ENCODE measurements at places on chromosomes 2 and 18. TPM values are rescaled to one million over a fixed set of nuclear protein-coding genes. Genes with fewer than 3 reads are reported as not detected.
A peak's percentile ranks its signal among the peaks of the same experiment; 100 is the strongest.

- no peak for DNase-seq
Observed at GRCh38 chr2:118654945-118655344, 192.5 kb downstream of the EN1 start.

DNA sequence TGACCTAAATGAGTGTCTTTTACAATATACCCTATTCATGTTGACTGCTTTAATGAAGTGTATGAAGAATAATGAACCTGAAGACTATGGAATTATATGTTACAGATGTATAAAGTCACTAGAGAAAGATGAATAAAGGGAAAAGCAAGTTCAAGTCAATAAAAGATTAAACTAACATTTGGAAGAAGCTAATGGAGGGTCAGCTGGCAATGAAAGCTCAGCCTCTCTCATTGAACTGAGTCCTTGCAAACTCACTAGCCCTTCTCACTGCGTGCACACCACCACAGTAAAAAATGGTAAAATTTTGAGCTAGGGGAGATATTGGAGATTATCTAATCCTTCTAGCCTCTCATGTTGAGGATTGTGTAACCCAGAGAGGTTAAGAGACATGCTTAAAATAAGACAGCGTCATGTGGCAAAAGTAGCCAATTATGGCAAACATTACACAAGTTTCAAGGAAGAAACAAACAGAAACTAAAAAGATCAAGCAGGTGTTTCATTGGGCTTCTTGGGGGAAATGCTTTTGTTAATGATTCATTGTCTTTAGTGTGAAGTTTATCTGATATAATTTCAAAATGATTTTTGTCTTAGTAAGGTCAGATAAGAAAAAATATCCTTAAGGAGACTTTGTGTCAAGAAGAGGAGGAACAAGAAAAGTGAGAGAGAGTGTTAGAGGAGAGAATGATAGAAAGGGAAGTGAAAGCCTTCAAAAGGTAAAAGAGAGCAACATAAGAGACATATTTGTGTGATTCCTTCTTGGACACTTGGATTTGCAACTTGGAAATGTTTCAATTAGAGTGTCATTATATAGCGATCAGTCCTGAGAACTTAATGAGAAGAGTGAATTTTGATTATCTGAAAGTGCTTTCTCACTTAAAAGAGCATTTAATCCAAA lies 893.7 kb upstream of the FAM98A start:
- no peak for DNase-seq

- DNase-seq = peak; percentile 27
Observed at GRCh38 chr2:60840880-60841279, 40.5 kb upstream of the REL start.

DNA sequence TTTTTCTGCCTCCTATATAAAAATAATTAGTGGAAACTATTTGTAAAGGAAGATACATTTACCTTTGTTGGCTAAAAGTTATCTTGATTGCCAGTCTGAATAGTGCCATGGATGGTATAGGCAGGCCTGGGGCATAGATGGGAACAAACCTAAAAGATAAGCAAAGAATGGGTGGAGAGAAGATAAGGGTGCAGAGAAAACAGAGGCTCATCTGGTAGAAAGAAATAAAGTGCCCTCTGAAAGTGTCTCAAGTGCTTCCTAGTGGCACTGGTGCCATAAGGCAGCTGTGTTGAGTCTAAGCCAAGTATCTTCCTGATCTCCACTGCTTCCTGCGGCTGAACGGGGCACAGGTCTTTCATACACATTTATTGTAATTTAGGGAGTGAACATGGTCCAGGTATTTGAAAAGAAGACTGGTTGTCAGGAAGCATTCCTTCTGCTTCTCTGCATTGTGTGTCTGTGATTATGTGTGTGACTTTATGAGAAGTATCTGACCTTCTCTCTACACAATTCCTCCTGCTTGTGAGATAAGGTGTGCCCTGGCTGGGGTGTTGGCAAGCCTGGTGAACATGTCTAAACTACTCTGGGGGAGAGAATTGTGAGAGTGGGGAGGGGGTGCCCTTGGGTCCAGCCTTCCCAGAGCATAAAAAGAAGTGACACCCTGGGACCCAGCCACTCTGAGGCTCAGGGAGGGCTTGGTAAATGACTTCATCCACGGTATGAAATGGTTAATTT lies 280.5 kb downstream of the CAMKMT start:
- DNase-seq = no peak

IL1R2 gene
- total RNA-seq = not detected

GRCh38 chr2:8719528-8719927 lies 37.7 kb downstream of the ID2 start:
- DNase-seq = no peak

SLC5A7 gene
- not detected for total RNA-seq

- DNase-seq = no peak
Observed at GRCh38 chr2:14642499-14642898, 10.0 kb downstream of the LRATD1 start.

DNA sequence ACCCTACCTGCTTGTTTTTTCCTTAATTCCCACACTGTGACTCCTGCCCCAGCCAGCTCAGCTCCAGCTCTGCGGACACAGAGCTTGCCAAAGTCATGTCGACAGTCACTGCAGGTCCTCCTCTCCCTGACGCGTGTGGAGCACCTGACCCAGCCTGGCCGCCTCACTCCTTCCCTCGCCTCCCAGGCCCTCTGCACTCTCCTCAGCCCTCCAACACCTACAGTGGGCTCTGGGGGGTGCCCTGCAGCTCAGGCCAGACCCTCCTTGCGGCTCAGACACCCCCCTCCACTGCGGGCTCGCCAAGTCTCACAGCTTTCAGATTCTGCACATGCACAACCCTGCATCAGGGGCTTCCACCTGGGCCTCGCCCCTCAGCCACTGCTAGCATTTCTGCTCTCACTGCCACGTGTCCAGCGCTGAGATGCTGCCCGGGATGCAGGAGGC lies 68.3 kb downstream of the NDUFA10 start:
- no peak for DNase-seq

CCDC148 gene
- total RNA-seq = not detected

CDH2 gene
- total RNA-seq = 0.17 TPM

GRCh38 chr2:202933139-202933510 lies 21.1 kb downstream of the CARF start:
- DNase-seq = no peak

MREG gene
- 3.2 TPM for total RNA-seq

TCF4 gene
- 2.4 TPM for total RNA-seq

DNA sequence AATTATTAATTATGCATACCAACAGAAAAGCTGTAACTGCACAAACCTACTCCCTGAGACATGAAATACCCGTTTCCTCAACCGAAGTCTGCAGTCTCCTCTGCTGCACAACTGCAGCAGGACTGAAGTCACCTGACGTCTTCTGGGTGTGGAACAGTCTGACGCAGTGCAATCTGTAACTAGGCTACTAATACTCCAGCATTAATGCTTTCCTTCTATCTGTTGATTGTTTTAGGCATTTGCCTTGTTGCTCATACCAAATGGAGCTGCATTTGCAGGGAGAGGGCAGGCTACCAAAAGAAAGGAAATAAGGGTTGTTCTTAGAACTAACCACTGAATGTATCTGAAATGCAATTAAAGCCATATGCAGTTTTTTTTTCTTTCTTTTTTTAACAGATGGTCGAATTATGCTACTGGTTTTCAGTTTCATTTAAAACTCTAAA lies 40.1 kb downstream of the RTN4 start:
- peak; percentile 61 for DNase-seq

GLI2 gene
- not detected for total RNA-seq

GRCh38 chr2:172253190-172254052 lies 150.7 kb upstream of the DLX2 start:
- peak; percentile 47 for DNase-seq

GRCh38 chr2:211928201-211928600 lies 610.4 kb downstream of the ERBB4 start:
- DNase-seq = no peak

GRCh38 chr2:156430236-156430979 lies 5.8 kb upstream of the GPD2 start:
- no peak for DNase-seq

ARHGEF4 gene
- 4.6 TPM for total RNA-seq

DNA sequence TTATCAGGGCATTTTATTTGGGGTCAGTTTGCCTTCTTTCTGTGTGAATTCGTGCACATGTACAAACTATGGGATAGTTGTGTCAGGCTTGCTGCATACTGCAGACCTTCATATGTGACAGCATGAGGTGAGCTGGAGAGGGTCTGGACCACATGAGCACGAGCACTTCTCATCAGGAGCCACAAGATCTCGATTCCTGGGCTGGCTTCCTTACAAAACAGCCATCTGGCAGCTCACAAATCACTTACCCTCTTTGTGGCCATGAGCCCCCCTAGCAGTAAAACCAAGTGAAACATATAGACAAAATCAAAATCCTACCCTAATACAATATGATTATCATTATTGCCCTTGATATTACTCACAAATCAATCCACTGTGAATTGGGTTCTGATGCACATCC lies 121.2 kb downstream of the MTCL1 start:
- DNase-seq = no peak

DNA sequence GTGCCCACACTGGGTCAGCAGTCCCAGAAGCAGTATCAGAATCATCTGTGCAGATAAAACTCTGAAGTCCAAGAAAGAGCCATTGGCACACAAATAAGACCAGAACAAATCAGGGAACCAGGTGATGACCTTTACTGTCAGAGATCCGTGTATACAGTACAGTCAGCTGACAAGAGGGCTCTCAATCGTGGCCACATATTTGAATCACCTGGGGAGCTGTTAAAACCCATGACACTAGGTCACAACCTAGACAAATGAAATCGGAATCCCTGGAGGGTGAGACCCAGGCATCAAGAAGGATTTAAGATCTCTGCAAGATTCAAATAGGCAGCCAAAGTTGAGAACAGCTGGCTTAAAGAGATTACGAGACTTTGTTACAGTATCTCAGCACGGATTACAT lies 807.1 kb downstream of the RNF144A start:
- no peak for DNase-seq

CRYGC gene
- total RNA-seq = not detected

ANTXR1 gene
- not detected for total RNA-seq

CXCR1 gene
- not detected for total RNA-seq

- DNase-seq = no peak
Observed at GRCh38 chr2:172375251-172375650, 52.1 kb upstream of the ITGA6 start.

GRCh38 chr2:71941726-71942525 lies 205.7 kb downstream of the CYP26B1 start:
- no peak for DNase-seq

DNA sequence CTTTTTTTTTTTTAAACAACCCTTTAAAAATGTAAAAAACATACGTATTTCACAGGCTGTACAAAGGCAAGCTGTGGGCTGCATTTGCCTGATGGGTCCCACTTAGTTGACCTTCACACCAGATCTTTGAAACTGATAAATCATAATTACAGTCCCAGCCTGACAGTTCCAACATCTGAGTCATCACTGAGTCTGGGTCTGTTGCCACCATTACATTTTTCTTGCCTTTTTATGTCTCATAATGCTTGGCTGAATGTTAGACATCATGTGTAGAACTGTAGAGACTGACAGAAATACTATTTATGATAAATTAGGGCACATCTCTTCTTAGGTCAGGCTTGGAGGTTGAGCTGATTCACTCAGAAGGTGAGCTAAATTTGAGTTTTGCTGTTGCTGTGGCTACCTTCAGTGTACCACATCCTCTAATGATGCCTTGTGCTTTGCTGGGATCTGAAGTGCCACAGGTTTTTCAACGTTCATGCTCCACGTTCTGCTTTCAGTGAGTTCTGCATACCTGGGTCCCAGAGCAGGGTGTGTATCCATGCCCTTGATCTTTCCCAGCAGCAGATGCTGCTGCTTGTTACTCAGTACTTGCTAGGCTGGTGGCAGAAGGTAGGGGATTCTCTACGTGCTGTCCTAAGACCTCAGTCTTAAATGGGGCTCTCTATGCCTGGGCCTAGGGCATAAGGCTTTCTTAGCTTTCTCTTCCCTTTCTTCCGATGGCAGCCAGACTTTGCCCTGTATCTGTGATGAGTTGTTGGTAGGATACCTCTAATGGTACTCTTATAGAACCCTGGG lies 160.6 kb upstream of the SMAD7 start:
- DNase-seq = no peak
